Activated naive CD4-positive, alpha-beta T cell treated with anti-CD3 and anti-CD28 coated beads, Interleukin-2, amount 50 U/mL, for 72 hours (primary cell): ENCODE measurements at places on chromosomes 6 and 20.

DNA sequence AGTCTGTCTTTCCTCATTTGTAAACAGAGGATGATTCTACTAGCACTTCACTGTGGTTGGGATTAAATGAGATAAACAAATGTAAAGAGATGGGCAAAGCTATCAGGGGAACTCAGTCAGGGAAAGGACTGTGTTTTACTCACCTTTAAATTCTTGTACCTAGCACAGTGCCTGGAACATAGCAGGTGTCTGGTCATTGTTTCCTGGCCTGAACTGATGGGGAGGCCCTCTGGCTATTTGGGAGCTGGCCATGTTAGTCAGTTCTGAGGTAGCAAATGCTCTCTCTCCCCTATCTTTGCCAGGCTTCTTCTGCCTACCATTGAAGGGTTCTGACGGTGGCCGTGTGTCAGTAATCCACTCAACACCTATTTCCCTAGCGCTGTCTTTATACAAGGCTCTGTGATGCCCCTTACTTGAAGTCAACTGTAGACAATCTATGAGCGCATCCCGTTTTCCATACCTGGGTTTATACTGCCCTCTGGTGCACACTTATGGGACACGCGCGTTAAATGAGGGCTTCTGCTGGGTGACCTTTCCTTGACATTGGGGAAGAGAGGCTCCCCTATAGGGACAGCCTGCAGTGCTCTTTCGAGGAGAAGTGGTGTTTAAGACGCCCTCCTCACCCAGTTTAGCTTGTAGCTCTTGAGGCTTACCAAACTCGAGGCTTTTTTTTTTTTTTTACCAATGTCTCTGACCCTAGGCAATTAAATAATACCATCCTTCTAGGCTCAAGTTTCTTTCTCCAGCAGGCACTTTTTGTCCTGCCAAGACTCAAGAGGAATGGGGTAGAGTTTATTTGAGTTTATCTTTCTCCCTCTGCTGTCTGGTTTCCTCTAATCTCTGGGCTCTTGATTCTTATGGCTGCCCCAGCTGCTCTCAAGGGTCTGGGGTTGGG lies 4.0 kb upstream of the SPATS1 start:
- DNase-seq, result peak; percentile 67

- no peak for DNase-seq
These were observed at the start of gene SYNDIG1 for GRCh38 chr20:24469116-24469893. Gene SYNDIG1, plus strand, starts transcription at chr20:24469629. Its CDS starts 73,469 bp downstream, at chr20:24543098.

DNA sequence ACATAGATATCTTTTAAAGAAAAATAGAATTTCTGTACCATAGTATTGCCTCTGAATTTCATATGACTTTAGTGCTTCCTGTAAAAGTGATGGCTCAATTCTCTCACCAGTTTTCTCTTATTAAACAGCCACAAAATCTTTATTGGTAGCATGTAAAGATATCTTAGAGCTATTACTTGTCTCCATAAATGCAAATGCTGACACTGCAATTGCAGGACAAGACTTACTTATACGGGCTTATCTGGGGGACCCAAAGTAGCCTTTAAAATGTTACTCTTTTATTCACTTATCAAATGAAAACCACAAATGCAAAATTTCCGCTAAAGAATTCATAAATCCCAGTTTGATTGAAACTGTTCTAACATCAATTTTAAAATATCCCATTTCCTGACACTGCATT lies 287.1 kb upstream of the SPTLC3 start:
- no peak for DNase-seq

DNA sequence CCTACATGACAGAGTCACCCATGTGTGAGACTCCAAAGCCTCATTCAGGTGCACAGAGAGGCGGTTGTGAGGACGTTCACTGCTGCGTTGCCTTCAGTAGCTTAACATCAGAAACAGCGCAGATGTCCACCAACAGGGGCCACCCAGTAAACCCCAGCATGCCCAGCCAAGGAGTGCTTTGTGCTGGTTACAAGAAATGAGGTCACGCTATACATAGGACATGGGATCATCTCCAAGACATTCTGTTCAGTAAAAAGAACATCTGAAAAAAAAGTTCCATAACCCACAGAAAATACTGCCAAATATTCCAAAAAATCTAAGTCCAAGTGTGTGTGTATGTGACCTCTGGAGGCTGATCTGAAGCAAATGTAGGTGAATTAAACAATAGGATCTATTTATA lies 16.0 kb downstream of the SLC52A3 start:
- DNase-seq, result no peak

- no peak for DNase-seq
These were observed 11.5 kb downstream of the DHX35 start for GRCh38 chr20:38973645-38974044.

- no peak for DNase-seq
These were observed 28.7 kb downstream of the KAT14 start for GRCh38 chr20:18166241-18166881.

DNA sequence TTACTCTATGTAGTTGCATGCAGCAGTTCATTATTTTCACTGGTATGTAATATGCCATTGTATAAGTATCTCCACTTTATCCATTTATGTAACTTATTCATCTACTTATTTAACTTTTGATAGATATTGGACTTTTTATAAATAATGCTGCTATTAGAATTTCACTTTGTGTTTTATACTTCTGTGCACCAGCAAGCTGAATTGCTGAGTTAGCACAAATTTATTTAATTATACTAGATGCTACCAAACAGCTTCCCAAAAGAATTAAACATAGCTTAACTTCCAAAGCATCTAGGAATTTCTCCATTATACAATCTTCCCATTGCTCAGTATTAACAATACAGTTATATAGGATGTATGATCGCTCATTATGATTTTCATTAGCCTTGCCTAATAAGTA lies 308.0 kb upstream of the FKBP1C start:
- no peak for DNase-seq

GRCh38 chr6:128847431-128848210 lies 35.3 kb upstream of the LAMA2 start:
- DNase-seq, result no peak

- DNase-seq, result no peak
These were observed 26.5 kb downstream of the GMDS start for GRCh38 chr6:2218866-2219265.

- peak; percentile 57 for DNase-seq
These were observed 107.4 kb downstream of the SULF2 start for GRCh38 chr20:47677635-47678453.

GRCh38 chr6:35503534-35503933 lies 6.7 kb upstream of the TEAD3 start:
- DNase-seq, result no peak

DNA sequence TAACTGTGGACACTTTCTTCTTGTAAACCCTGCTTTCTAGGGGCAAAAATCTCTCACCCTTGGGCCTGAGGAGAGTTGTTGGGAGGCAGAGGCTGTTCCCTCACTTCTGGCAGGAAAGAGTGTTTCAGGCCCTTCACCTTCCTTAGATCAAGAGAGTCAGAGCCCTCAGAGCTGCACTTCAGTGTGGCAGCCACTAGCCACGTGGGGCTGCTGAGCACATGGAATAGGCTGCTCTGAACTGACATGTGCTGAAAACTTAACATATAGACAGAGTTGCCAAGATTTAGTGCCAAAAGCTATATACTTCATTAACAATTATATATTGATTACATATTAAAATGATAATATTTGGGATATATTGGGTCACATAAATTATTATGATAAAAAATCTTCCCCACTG lies 4.4 kb upstream of the LMBRD1 start:
- DNase-seq, result no peak
